Omental fat pad (tissue), 4 donors: ENCODE measurements at places on chromosomes 2 and 18. TPM values are rescaled to one million over a fixed set of nuclear protein-coding genes. Genes with fewer than 3 reads are reported as not detected.

CDCA7 gene
- total RNA-seq = 1.2 TPM

GRCh38 chr2:1539441-1539840 lies 126.2 kb downstream of the TPO start:
- DNase-seq = no peak

BUB1 gene
- 0.37 TPM for total RNA-seq

GRCh38 chr2:85154048-85154753 lies 21.0 kb downstream of the TCF7L1 start:
- no peak for DNase-seq

- DNase-seq = no peak
These were observed 898.8 kb downstream of the EPHA4 start for GRCh38 chr2:220673151-220673874.

COL6A3 gene
- total RNA-seq = 712 TPM

STAT4 gene
- total RNA-seq = 14.4 TPM

DNA sequence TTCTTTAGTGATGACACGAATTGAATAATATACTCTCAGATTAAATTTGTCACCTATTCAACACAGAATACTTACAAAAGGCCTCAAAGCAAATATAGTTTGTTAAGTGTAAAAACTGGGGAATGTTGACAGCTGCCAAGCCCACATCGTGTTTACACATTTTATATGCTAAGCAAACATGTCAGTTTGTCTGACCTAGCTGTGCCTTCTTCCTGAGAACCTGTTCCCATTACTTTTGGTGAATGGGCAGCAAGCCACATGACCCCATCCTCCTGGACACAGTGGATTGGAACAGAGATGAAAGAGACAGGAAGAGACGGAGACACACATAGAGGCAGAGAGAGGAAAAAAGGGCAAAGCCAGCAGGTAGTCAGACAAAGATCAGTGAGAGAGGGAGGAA lies 22.9 kb upstream of the CUL3 start:
- no peak for DNase-seq

FHOD3 gene
- total RNA-seq = 3.8 TPM

DNA sequence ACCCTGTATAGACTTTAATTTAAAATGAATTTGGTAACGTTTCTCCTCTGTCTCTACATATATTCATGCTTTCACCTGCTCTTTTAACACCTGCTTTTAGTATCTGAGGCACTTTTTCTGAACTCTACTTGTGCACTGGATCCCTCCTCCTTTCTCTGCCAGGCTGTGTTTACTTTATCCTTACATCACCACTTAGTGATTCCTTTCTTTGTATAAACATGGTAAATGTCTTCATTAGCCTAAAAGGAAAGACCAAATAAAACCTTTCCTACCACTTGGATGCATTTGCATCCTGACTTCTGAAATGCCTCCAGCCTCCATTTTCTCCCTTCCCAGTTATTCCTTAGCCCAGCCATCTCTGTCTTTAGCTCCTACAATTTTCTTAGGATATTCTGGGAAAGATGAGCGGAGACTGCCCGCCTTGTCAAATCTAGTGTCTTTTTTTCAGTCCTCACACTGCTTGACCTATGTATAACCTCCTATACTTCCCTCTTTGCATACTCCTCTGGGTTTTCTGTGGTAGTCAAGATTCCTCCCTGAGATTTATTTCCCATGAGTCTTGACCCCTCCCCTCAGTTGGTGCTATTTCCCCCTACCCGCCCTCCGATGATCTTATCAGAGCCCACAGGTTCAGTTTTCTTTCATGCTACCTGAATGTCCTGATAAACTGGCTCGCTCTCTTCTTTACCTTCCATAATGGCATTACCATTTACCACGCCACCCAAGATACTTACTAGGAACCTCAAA lies 44.8 kb downstream of the REL start:
- DNase-seq = no peak

DNA sequence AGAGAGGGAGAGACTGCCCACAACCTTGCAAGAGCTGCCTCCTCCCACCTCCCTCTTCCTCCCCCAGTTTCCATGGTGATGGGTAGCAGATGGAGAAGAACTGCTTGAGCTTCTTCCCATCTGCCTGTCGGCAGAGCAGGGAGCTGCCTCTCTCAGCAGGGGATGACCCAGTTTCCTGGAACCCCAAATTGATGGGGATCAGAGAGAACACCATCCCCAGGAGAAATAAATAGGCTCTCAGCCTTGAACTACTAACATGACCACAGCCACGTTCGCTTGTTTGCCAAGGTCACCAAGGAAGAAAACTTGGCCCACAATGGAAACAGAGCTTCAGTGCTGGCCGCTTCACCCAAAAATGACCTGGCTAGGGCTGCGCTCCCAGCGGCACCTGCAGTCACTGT lies 82.2 kb downstream of the ADD2 start:
- DNase-seq = no peak

GRCh38 chr2:96342085-96342484 lies 6.5 kb downstream of the NCAPH start:
- DNase-seq = no peak

- no peak for DNase-seq
These were observed 8.6 kb downstream of the ANKRD62 start for GRCh38 chr18:12102136-12102842.

GRCh38 chr2:233772583-233772982 lies 5.5 kb upstream of the MROH2A start:
- DNase-seq = no peak
